ENCODE measurements at places on chromosomes 16 and 17.
A peak's percentile ranks its signal among the peaks of the same experiment; 100 is the strongest.

DNA sequence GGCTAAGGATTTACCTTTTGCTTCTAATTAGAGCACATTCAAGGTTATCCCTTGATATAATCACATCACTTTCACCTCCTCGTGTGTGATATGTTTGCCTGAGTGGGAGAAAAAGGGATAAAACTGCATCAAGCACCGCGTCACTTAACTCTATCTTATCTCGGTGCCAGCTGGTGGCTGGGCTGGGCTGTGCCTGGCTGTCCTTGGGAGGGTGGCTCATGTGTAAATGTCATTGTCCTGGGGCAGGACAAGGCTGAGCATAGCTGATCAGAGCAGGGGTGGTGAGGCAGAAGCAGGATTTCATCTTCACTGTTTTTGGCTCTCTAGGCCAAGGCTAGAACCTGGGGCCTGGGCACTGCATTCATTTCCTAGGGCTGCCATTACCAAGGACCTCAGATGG, 105.3 kb downstream of the RAP1GAP2 start:
- DNase-seq = no peak

DNA sequence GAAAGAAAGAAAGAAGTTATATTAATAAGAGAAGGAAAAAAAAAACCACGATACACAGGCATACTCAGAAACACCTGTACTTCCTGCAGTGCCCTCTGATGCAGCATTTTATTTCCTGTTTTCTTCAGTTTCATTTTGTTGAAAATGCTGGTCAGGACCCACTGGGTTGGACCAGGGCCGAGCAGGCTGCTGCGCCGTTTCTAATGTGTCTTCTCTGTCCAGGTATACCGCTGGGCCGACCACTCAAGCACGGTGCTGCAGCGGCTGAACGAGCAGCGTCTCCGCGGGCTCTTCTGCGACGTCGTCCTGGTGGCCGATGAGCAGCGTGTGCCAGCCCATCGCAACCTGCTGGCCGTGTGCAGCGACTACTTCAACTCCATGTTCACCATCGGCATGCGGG, 8.3 kb downstream of the KLHL36 start:
- DNase-seq = no peak

- DNase-seq = no peak
Observed at GRCh38 chr17:14670861-14671260, 370.0 kb downstream of the HS3ST3B1 start.

DNA sequence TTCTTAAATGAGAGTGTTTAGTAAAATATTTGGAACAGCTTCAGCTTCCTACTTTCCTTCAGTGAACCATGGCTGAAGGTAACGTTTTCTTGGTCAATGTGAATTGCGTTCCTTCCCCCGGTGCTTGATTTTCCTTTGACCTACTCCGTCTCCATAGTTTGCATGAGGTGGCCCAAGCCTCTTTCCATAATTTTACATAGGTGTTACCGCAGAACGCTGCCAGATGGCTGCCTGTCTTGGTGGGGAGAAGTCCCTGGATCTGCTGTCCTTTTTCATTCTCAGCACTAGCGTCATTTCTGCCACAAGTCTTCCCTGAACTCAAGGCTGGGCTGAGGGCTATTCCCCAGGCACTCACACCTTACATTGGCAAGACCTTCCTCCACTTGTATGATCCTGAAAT, 178.4 kb downstream of the PRKCA start:
- no peak for DNase-seq

DNA sequence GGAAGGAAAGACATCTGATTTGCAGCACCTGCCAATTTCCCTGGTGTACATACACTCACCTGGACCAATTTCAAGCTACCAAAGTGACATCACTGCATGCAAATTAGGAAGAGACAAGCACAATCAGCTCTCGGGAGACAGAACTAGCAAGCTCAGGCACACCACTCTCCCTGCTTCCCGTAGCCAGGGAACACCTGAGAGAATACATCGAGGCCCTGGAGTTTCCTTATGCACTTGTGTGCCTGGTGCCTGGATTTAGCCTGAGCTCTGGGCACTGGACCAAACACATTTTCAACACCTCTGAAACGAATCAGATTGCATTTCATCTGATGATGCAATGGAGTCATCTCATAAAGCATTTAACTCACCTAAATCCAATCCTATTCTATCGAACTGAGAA, 110.5 kb downstream of the HS3ST2 start:
- DNase-seq = no peak

DNA sequence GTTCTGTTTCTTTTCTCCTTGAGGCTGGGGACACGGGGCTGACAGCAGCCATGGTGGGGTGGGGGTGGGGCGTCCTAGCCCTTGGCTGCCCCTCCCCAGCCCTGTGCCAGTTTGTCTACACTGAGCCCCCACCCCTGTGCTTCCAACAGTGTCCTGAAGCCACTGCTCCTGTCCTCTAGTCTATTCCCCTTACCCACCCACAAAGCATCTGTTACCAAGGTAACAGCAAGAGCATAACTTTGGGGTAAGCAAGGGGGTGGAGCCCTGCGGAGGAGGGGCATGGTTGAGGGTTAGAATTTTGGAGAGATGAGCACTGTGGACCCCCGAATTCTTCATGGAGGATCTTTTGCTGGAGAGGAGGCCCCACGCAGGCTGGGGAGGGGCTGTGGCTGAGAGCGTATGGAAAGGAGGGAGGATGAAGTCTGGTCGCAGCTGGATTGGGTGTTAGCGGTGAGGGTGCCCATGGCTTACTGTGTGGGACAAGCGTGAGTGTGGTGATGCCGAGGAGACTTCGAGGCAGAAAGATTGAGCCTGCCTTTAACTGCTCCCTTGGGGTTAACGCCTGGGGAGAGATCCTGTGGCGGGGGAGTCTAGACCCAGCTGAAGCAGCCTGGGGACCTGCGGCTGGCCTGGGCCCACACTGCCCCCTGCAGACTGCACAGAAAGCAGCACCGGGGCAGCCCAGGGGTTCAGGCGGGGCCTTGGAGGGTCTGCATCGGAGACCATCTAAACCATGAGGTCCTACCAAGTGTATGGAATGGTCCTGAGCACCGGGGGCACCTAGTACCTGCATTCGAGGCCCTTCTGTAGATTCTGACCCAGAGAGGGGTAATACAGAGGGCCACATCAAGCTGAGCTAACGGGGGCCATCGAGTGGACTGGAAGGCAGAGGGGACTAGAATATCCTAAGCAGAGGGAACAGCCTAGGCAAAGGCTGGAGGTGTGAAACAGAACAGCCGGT, 6.1 kb upstream of the STAC2 start:
- no peak for DNase-seq

DNA sequence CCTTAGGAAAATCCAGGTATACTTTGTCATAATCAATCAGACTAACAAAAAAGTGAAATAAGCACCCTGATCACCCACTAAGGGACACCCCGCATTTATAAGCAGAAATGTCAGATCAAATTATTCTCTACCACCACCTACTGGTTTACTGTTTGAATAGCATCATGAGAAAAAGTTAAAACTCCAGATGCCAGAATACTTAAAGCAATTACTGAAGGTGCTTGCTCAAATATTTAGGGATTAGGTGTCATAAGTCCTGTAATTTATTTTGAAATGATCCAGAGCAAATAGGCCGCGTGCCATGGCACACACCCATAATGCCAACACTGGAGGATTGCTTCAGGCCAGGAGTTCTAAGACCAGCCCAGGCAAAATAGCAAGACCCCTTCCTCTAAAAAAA, 2.3 kb downstream of the TOP2A start:
- DNase-seq = no peak

DNA sequence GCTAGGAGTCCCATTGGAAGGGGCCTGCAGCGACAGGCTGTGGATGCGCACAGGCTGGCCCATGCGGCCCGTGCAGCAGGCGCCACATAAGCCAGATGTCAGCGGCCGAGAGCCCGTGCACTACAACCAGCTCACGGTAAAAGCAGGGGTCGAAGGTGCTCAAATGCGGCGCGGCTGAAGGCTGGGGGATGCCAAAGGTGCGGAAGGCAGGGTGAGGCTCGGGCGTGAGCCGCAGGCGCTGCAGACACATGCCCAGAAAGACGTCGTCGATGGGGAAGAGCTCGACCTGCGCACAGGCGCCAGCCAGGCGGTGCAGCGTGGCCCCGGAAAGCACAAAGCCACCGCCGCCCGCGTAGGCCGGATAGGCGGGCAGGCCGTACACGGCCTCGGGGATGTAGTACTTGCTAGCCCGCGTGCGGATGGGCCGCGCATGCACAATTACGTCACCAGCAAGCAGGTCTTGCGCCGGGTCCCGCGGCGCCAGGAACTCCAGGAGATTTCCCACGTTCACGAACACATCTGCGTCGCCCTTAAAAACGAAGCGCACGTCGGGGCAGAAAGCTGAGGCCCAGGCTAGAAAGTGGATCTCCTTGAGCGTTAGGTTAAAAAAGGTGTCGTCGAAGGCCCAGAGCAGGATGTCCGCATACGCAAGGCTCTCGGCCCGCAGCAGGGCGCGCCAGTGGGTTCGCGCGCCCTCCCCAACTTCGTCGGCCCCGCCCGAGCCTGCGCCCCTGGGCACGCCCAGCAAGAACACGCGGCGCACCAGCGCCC, 1.3 kb downstream of the B3GNT9 start:
- DNase-seq = peak; percentile 44

- DNase-seq = no peak
Observed at GRCh38 chr17:62781356-62781755, 26.8 kb downstream of the MARCHF10 start.
